ENCODE measurements at places on chromosomes 2 and 18.

GRCh38 chr2:153622285-153622684 is 143.7 kb upstream of the RPRM start:
- no peak for DNase-seq

GRCh38 chr2:136116813-136117390 is 1.0 kb downstream of the CXCR4 start:
- DNase-seq, result peak; percentile 12

DNA sequence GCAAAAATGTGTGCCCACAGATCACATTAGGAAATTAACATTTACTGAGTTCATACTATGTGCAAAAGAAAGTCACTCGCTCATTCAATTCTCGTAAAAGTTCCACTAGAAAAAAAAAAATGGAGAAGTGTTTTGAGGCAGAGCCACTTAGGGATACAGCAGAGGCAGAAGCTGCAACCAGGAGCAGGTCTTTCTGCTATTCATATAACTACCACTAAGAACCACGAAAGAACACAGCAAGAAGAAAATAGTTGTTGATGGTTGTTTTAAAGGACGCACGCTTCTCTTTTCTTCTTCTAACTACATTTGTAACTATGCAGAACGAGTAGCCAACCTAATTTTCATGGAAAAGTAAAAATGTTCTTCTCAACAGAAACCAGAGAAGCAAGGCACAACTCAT is 45.0 kb downstream of the ROCK2 start:
- no peak for DNase-seq

DNA sequence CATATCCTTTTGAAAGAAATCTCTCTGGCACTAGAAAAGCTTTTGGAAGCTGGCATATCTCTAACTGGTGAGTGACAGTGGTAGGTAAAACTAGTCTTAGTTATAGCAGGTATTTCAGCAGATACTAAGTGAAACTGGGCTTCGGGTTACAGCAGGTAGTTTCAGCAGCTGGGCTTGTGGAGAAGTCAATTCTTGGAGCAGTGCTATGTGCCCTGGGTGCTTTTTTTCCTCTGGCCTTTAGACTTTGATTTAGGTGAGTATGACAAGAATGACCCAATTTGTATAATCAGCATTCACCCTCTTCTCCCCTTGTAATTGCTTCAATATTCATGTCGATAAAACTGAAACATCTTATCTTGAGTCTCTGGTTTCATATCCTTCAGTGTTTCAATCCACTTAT is 123.1 kb downstream of the KYNU start:
- no peak for DNase-seq

GRCh38 chr2:88754585-88755320 is 63.3 kb downstream of the RPIA start:
- DNase-seq, result no peak

- DNase-seq, result no peak
These were observed 56.3 kb downstream of the PAX3 start for GRCh38 chr2:222242532-222242931.

- no peak for DNase-seq
These were observed 8.7 kb downstream of the NXPH2 start for GRCh38 chr2:138771534-138771933.

- no peak for DNase-seq
These were observed 86.8 kb upstream of the ST6GAL2 start for GRCh38 chr2:106972782-106973181.

DNA sequence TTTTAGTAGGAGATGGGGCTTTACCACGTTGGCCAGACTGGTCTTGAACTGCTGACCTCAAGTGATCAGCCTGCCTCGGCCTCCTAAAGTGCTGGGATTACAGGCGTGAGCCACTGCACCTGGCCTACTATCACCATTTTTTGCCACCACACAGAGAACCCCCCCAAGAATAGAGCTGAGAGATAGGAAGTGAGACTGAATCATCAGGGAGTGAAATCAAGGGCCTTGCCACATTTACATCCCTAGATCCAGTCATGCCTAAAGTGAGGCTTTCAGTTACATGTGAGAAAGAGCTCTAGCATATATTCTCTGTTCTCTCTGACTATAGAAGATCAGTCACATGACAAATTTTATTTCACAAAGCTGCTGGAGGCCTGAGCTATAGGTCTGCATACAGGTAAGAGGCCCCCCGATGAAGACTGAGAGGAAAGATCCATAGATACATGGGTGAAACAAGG is 28.0 kb upstream of the KCMF1 start:
- DNase-seq, result no peak

DNA sequence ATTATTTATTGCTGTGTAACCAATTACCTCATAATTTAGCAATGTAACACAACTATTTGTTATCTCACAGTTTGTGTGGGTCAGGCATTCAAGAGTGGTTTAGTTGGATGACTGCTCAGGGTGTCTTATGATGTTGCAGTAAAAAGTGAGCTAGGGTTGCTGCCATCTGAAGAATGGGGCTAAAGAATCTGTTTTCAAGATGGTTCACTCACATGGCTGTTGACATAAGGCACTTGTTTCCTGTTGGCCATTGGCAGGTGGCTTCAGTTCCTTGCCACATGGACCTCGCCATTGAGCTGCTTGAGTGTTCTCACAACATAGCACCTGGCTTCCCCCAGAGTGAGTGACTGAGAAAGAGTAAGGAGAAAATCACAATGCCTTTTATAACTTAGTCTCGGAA is 123.2 kb downstream of the TMEM17 start:
- no peak for DNase-seq

DNA sequence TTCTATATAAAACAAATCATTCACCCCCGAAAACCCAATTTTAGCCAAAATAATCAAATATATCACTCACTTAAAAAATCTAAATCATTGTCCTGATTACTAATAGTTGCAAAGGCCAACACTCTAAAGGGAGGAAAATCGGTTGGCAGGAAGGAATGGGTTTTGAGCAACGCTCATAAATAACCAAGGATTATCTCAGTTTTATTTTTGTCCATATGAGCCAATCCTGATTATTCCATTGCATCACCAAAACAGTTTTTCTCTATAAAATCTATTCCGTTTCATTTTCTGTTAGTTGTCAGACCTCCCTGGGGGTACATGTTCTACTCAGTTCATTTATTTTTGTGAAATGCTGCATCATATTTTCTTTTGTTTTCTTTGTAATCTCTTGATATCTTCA is 174.1 kb downstream of the LRATD1 start:
- DNase-seq, result no peak

- no peak for DNase-seq
These were observed 35.4 kb downstream of the KCNK3 start for GRCh38 chr2:26727641-26728561.

- no peak for DNase-seq
These were observed 57.0 kb downstream of the ZNF407 start for GRCh38 chr18:74654638-74655037.

DNA sequence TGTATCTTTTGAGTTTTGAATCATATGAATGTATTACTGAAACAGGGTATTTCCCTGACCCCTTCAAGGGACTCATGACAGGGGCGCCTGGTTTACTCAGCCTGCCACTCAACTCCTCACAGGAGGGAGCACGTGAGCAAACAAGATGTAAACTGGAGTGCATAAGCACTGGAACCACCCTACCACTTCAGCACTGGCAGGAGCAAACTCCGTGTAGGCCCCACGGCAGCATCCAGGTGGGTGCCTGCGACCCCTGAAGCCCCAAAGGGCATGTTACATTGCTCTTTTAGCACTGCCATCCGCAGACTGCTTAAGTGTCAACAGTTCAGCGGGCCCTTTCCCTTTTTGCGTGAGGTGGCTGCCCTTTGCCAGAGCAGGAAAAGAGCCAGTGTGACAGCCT is 8.2 kb upstream of the DAPL1 start:
- DNase-seq, result no peak

GRCh38 chr2:100674666-100675065 is 111.9 kb downstream of the PDCL3 start:
- DNase-seq, result no peak

DNA sequence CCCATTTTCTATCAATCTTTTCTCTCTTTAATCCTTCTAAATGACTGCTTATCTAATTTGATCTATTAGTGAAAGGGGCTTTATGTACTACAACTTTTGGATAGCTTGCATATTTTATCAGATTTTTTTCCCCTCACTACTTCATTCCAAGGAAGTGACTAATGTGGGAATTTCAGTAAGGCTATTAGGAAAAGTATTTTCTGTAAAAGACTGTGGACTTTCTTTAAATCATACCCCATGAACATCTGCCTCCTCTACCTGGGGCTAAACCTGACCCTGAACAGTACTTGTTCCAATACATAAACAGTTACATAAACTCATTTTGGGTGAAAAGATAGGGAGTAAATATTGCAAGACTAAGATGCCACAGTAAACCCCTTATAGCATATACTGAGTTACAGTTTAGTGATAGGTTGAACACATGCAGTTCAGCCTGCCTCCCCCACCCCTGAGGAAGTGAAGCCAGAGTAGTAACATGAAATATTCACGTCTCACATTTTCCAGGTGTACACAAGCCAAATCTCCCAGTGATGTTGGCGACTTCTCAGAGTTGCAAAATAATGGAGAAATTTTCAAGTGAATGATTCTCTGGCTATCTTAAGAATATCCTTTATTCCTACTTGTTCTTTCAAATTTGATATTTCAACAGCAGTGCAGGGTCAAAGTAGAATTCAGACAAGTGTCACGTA is 590.9 kb upstream of the ZEB2 start:
- DNase-seq, result no peak

DNA sequence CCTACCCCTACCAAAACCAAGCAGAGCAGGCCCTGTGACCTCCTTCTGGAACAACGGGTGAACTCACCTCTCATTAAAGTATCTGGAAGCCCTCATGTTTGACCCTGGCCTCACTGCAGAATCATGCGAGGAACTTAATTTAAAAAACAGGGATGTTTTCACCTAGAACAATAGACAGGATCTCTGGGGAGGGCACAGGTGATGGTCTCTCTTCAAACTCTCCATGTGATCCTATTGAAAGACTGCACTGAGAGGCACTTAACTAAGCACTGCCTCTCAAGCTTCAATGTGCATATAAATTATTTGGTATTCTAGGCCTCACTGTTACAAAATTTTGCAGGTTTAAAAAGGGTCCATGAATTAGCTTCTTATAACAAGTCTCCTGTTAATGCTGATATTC is 7.5 kb downstream of the ZNF519 start:
- no peak for DNase-seq

DNA sequence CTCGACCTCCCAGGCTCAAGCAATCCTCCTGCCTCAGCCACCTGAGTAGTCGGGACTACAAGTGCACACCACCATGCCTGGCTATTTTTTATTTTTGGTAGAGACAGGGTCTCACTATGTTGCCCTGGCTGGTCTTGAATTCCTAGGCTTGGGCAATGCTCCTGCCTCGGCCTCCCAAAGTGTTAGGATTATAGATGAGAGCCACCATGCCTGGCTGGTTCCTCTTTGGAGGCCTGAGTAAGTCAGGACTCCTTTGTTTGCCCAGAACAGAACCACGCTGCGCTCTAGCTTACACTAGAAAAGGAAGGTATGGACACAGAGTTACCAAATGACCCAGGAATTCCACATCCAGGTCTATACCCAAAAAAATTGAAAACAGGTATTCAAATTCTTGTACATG is 135.9 kb upstream of the SLC1A4 start:
- DNase-seq, result no peak

GRCh38 chr2:115505331-115505730 is 1062.9 kb downstream of the DPP10 start:
- no peak for DNase-seq

DNA sequence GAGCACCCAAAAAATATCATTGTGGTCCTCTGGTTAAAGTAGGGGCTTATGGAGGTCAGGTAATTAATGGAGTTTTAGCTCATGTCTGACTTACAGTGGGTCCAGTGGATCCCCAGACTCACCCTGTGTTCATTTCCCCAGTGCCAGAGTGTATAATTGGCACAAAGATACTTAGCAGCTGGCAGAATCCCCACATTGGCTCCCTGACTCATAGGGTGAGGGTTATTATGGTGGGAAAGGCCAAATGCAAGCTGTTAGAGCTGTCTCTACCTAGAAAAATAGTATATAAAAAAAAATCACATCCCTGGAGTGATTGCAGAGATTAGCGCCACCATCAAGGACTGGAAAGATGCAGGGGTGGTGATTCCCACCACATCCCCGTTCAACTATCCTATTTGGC is 1067.6 kb upstream of the ACVR2A start:
- DNase-seq, result no peak

- no peak for DNase-seq
These were observed 5.4 kb downstream of the SEMA4C start for GRCh38 chr2:96864343-96865091.

- no peak for DNase-seq
These were observed 80.5 kb downstream of the DGKD start for GRCh38 chr2:233434666-233435330.

- no peak for DNase-seq
These were observed 4.1 kb upstream of the ZCCHC2 start for GRCh38 chr18:62518460-62519375.

GRCh38 chr2:134413430-134413829 is 159.6 kb downstream of the MGAT5 start:
- DNase-seq, result no peak

GRCh38 chr2:32136097-32136496 is 29.6 kb upstream of the SLC30A6 start:
- DNase-seq, result peak; percentile 7

GRCh38 chr2:187982668-187983067 is 309.0 kb upstream of the GULP1 start:
- peak; percentile 53 for DNase-seq

DNA sequence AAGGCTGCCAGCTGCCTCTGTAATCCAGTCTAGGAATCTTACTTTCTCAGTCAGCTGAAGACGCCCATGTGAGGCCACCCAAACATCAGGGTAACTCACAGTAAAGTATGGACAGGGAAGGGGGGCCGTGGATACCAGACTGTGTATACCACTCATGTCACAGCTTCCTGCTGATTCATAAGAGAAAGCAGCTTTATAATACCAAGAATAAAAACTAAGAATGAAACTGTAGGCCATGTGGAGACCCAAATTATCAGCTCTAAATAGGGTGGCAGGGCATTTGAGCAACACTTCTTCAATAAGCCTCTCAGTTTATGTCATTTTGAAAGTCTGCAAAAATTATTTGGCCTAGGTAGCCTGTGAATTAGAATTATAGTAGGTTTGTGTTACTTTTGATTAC is 115.0 kb upstream of the CDCA7 start:
- DNase-seq, result no peak

GRCh38 chr18:26650310-26651268 is 102.2 kb upstream of the KCTD1 start:
- DNase-seq, result no peak

- DNase-seq, result no peak
These were observed 39.8 kb downstream of the TTN start for GRCh38 chr2:178767094-178768060.

- DNase-seq, result no peak
These were observed 62.9 kb upstream of the TFPI start for GRCh38 chr2:187617120-187617519.

DNA sequence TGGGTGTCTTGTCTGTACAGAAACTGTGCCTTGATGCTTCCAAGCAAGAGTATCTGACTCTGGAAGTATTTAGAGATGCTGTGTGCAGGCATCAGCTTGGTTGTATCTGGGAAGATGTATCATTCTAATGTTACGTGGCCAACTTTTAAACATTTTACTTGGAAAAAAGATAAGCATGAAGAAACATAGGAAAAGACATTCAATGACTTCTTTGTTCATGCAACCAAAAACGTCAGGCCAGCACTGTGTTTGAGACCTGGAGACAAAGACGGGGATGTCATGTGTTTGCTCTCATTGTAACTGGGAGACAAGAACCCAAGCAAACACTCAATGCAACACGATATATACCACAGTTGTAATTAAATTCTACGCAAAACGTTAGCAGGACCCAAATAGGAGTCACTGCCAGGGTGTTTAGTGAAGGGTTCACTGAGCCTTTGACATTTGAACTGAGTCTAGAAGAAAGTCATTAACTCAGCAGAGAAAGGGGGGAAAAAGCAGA is 8.9 kb upstream of the SESTD1 start:
- DNase-seq, result no peak

GRCh38 chr2:74502720-74503505 is 3.5 kb upstream of the LBX2 start:
- peak; percentile 90 for DNase-seq
